GM04503 (cell line): ENCODE measurements at places on chromosomes 2 and 18.

DNA sequence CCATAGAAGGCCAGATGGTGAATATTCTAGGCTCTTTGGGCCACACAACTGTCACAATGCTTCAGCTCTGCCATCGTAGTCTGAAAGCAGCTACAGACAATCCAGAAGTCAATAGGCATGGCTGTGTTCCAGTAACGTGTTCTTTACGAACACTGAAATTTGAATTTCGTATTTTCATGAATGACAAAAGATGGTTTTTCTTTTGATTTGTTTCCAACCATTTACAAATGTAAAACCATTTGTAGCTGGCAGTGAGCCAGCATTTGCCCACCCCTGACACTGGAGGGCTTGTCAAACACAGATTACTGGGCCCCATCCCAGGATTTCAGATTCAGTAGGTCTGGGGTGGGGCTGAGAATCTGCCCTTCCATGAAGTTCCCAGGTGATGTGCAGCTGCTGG, 83.0 kb upstream of the ATG16L1 start:
- no peak for DNase-seq

DNA sequence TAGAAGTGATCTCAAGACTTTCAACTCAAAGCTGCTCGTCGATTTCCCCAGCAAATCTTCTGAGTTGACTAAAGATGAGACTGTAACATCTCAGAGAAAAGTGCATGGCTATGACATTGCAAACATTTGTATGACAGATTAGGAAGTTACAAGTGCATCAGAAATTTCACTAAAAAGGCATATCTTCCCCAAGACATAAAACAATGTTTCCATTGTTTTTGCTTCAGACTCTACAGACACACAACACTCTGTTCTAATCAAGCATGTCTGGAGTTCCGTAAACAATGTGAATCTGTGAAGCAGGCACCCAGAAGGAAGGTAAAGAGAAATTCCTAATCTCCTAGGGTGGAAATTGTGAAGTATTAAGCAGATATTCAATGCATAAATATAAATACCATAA, 144.6 kb upstream of the LYPD1 start:
- DNase-seq: no peak

DNA sequence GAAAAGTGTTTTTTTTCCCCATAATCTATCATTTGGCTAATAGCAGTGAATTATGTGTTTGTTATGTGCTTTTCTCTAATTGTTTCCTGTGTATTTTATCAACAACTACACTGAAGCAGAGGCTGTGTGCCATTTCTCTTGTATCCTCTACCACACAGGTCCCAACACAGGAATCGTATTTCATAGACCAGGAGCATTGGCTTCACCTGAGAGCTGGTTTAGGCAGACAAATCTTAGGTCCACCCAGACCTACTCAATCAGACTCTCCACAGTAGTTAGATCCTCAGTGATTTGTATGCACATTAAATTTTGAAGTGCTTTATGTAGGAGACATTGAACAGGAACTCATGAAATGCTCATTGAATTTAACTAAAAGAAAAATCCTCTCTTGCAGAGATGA, 109.2 kb downstream of the FSHR start:
- DNase-seq: no peak

GRCh38 chr2:40404517-40404916, 47.4 kb downstream of the SLC8A1 start:
- no peak for DNase-seq

GRCh38 chr2:230318190-230319121, 8.5 kb upstream of the SP140L start:
- DNase-seq: no peak

- DNase-seq: no peak
Measured at GRCh38 chr2:65350651-65351056, 81.7 kb downstream of the SPRED2 start.

DNA sequence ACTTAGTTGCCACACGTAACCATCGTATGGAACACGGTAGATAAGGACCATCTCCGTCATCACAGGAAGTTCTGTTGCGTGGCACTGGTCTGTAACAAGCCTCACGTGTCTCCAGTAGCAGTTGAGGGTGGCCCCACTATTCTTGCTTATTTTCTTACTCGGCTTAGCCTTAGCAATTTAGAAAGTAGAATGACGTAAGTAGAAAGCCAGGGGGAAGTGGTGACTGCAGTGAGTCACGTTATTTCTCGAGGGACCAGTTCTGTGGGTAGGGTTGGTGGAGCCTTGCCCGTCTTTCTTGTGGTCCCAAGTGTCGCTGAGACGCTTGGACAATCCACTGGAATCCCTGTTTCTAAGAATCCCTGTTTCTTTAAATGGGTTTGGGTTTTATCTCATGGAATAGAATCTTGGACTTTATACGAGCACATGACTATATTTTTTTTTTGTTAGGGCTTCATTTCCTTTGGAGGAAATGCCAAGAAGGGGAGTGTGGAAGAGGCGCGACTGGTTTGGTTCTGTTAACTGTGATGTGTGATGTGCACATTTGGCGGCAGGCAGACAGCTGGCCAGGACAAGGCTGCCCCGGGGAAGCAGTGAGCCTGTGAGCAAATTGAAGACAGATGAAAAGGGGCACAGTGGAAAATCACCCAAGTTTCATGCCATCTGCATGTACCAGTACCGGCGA, 96.2 kb downstream of the CABLES1 start:
- DNase-seq: peak; percentile 94

GRCh38 chr18:74760436-74760835, 162.8 kb downstream of the ZNF407 start:
- DNase-seq: no peak

DNA sequence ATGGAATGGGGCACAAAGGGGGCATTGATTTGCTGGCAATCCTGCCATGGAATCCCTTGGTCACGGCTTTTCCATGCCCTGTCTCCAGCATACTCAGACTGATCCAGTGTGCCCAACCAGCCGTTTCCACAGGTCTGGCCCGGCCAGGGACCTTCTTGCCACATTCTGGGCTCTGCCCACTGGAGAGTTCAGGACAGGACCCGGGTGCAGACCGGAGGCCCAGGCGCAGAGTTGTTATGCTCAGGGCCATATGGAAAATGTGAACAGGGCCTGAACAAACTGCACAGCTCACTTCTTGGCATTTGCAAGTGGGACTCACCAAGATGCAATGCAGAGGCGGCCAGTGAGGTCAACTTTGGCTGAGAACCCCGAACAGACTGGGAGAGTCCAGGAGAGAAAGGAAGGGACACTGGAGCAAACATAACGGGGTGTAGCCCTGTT, 15.6 kb upstream of the ASAP2 start:
- peak; percentile 92 for DNase-seq

- no peak for DNase-seq
Measured at GRCh38 chr2:160428405-160428763, 65.2 kb downstream of the RBMS1 start.

- no peak for DNase-seq
Measured at GRCh38 chr2:208570066-208570465, 163.5 kb downstream of the PTH2R start.

DNA sequence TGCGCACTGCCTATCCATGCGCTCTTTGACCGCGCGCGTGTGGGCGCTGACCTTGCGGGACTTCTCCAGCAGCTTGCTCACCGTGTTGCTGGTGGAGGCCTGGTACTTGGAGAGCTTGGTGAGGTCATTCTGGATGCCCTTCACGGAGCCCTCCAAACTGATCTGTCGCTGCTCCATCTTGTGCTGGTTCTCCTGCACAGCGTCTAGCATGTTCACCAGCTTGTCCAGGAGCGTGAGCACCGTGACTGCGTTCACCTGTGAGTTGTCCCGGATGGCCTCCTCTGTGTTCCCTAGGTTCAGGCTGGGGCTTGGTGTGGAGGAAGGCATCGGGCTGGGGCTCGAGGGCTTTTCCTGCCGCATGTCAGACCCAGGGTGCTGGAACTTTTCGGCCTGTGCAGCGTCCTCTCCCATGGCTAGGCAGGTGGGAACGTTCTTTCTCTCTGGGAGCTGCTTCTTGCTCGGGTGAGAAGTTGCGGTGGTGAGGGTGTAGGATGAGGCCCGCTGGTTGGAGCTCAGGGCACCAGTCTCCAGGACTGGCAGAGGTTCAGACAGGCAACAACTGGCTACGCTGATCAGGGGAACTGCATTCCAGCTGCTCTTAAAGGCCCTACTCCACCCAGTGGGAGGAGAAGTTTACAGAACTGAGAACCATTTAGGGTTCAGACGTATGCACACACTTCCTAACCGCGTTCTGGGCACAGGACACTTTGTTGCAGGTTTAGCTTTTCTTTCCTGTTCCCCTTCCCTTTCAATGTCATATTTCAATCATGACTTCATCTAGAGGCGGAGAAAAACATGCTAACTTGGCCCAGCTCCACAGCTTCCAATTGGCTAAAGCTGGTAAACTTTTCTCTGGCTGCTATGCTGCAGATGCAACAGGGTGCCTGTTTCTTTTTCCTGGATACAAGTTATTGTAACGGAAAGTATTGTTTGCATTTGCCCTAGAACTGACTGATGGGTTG, at the start of gene CAVIN2:
CAVIN2 (minus strand) TSS at position 574 of the 962 bp plus-strand sequence; CDS start at position 411, 163 bp downstream.
- DNase-seq: peak; percentile 73

DNA sequence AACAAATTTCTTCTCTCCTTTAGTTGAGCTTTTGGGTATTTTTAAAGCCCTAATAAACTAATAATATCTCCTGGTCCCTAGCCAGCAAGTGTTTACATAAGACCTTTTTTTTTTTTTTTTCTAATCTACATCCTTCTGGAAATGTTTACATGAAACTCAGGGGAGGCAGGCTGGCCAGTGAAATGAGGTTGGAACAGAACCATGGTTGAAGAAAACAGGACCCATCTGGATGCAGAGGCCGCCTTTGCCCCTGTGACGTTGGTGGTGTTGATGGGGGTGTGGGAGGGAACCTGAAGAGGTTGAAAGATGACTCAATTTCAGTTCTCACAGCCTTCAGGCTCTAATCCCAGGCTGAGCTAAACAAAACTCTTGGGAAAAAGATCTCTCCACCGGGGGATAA, 118.5 kb downstream of the NRP2 start:
- no peak for DNase-seq

DNA sequence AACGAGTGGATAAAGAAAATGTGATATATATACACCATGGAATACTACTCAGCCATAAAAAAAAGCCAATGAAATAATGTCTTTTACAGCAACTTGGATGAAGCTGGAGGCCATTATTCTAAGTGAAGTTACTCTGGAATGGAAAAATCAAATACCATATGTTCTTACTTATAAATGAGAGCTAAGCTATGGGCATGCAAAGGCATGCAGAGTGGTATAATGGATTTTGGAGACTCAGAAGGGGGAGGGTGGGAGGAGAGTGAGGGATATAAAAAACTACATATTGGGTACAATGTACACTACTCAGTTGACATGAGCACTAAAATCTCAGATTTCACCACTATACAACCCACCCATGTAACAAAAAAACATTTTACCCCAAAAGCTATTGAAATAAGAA, 1.7 kb upstream of the MSGN1 start:
- no peak for DNase-seq

DNA sequence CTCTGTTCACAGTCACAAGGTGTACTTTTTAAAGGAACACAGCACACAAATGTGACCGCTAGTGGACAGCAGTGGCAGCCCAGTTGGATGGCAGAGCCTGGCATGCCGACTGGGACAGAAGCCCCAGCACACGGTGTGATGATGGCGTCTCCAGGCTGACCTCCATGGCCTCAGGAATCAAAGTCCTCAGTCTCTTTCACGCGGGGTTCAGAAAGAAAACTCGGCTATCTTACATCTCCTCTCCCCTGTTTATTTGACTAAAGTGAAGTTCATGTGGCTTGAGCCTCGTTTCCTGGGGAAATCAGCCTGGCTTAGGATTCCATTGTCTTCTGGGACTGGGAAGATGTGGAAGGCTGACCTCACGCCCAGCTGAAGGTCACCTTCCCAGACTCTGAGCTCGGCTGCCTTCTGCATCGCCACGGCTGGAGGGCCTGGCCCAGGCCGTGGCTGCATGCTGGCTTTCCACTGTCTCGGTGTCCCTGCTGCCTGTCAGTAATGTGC, 56.1 kb downstream of the ASAP2 start:
- no peak for DNase-seq

DNA sequence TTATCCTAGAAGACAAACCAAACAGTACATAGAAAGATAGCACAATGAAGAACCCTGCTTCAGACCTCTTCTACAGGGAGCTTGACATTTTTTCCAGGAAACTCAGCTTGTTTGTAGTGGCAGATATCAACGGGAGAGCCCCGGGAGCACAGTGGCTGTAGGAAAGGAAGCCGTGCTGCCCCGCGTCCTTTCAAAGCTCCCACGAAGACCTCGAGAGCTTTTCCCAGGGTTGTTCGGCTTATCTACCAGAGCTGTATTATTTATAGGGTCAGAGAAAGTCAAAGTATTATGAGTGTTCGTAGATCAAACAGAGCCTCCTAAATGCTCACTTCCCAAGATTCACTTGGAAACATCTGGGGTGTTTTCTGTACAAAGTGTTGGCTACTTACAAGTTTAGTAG, 167.1 kb upstream of the COPS8 start:
- no peak for DNase-seq

- no peak for DNase-seq
Measured at GRCh38 chr2:134462275-134462674, 208.4 kb downstream of the MGAT5 start.

DNA sequence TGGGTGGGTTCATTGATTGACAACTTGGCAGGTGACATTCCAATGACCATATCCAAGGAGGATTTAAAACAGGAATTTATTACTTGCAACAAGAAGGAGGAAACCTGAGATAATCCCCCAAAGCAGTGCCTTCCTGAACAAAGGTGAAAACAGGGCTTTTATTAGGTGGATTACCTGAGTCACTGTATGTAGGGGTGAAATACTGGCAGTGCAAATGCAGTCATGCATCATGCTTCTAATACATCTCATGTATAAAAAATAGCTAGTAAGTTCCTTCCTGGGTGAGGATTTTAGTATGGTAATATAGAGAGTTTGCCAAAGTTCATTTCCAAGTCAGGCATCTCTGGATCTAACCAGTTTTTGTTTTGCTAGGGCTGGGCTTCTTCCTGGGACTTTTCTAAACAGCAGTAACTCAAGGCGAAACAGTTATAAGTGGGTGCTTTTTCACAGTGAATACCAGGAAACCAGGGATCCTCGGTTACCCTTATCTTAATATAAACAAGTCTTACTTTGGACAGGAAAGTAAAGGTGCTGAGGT, 583.4 kb upstream of the LRRTM1 start:
- no peak for DNase-seq

GRCh38 chr2:229401171-229401865, 130.2 kb upstream of the PID1 start:
- DNase-seq: no peak

DNA sequence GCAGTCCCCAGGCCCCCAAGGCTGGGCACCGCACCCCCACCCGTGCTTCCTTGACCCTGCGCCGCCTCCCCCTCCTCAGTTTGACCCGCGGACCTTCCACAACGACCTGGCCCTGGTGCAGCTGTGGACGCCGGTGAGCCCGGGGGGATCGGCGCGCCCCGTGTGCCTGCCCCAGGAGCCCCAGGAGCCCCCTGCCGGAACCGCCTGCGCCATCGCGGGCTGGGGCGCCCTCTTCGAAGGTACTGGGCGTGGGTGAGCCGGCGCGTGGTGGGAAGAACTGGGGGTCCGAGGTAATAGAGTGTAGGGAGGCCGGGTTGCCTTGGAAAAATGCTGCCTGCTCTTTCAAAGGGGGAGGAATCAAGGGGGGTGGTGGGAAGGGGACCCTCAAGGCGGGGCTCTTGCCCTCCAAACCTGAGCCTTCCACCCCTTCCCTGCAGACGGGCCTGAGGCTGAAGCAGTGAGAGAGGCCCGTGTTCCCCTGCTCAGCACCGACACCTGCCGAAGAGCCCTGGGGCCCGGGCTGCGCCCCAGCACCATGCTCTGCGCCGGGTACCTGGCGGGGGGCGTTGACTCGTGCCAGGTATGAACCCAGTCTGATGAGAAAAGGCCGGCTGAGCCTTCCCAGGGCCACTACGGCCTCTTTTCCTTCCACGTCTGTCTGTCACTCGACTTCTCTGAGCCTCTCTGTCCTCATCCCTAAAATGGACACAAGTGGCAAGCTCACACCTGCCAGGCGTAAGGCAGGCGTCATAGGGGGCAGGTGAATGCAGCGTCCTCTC, 2.6 kb downstream of the PRSS56 start:
- no peak for DNase-seq

GRCh38 chr18:12882453-12883371, 1.3 kb downstream of the PTPN2 start:
- no peak for DNase-seq
